A549 treated with CpdA at 1 μM for 4 hours (cell line): ENCODE measurements at places on chromosomes 7 and 10. TPM values are rescaled to one million over a fixed set of nuclear protein-coding genes. Genes with fewer than 3 reads are reported as not detected.

Gene PRRT4
- total RNA-seq, result 0.34 to 0.63 TPM (median 0.41 TPM) in 5 replicates

Gene PLAU
- 155 to 168 TPM (median 161 TPM) in 5 replicates for total RNA-seq

Gene CHST15
- 8.2 to 9.1 TPM (median 8.8 TPM) in 5 replicates for total RNA-seq

Gene SLC26A3
- not detected in 5 replicates for total RNA-seq

Gene OR6B1
- total RNA-seq, result not detected in 5 replicates

Gene PAX4
- not detected in 5 replicates for total RNA-seq

Gene ALKBH4
- total RNA-seq, result 9.0 to 13.3 TPM (median 11.9 TPM) in 5 replicates

Gene SLIT1
- 0.05 to 0.17 TPM (median 0.07 TPM) in 5 replicates for total RNA-seq

Gene SPDYE8
- not detected in 5 replicates for total RNA-seq

Gene STRIP2
- 5.8 to 8.9 TPM (median 7.4 TPM) in 5 replicates for total RNA-seq

Gene ZNF365
- total RNA-seq, result 0.83 to 0.97 TPM (median 0.90 TPM) in 5 replicates

Gene SEMA3E
- total RNA-seq, result 2.2 to 3.4 TPM (median 2.8 TPM) in 5 replicates
